ENCODE measurements at places on chromosomes 6 and 20.

- no peak for DNase-seq
Measured at GRCh38 chr6:27138406-27138805, 109.1 kb upstream of the PRSS16 start.

DNA sequence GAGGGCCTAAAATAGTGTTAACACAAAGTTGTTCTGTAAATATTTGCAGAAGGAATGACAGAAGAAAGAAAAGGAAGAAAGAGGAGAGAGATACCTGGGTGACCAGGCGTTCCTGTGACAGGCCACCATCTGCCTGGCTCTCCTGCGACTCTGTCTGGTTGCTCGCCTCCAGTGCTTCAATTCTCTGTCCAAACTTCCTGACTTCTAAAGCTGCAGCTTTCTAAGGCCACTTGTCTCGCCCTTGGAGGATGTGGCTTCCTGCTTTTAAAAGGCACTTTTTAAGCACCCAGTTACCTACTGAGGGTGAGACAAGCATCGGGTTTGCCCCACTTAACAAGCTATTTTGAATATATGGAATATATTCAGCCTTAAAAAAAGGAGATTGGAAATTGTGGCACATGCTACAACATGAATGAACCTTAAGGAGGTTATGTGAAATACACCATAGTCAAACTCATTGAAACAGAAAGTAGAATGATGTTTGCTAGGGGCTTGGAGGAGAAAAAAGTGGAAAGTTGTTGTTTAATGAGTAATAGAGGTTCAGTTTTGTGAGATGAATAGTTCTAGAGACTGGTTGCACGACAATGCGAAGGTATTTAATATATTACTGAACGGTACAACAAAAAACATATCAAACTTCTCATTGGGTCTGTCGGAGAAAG lies 32.8 kb downstream of the VIP start:
- no peak for DNase-seq

DNA sequence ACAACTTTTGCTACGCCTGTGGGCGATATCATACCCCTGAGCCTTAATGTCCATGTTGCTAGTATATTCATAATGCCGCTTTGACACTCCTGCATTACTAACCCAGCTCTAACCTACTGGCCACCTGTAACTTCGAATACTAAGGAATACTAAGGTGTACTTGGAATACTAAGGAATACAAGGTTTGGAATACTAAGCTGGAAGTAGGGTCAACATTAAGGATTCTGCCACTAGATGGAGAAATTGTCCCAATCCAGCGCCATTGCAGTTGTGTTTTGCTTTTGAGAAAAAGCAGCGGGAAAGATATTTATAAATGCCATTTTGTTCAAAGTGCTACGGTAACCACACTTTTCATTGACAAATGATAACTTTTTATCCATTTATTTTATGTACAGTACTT lies 10.7 kb downstream of the TBXT start:
- DNase-seq = no peak

- DNase-seq = no peak
Measured at GRCh38 chr6:135256866-135257265, 75.8 kb downstream of the MYB start.

GRCh38 chr20:33667245-33667675 lies 517 bp downstream of the ACTL10 start:
- DNase-seq = no peak

- DNase-seq = peak; percentile 21
Measured at GRCh38 chr6:141988954-141989705, 143.6 kb upstream of the GJE1 start.

- no peak for DNase-seq
Measured at GRCh38 chr6:13480631-13481501, 6.5 kb downstream of the GFOD1 start.

DNA sequence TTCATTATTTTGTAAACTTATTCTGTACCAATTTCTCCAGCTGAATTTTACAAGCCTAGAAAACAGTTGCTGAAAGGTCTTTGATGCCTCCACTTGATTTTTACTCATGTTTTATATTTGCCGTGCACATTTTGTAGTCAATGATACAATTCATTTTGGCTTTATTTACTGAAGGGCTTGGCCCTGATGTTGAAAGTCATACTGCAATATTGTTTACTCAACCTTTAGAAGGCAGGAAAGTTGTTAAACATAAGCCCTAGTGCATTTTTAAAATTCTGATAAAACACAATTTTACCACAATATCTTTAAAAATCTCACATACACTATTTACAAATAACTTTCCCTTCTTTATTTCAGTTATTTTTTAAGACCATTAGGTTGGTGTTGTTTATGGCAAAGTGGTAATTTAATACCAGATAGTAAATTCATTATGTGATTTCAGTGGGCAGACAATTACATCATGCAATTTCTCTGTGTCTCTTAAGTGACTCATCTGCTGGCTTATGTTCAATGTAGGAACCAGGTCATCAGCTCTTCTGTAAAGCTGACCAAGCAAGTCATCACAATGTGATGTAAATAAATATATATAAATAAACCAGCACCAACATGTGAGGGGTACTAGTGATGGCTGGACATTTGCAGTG lies 121.1 kb upstream of the SLC35B3 start:
- DNase-seq = no peak

GRCh38 chr20:61527626-61528025 lies 275.6 kb downstream of the CDH4 start:
- DNase-seq = no peak

GRCh38 chr20:6837730-6838129 lies 70.2 kb downstream of the BMP2 start:
- DNase-seq = no peak

GRCh38 chr20:4656491-4656890 lies 65.2 kb upstream of the PRND start:
- DNase-seq = no peak

GRCh38 chr20:6418732-6419131 lies 295.9 kb upstream of the FERMT1 start:
- DNase-seq = no peak

DNA sequence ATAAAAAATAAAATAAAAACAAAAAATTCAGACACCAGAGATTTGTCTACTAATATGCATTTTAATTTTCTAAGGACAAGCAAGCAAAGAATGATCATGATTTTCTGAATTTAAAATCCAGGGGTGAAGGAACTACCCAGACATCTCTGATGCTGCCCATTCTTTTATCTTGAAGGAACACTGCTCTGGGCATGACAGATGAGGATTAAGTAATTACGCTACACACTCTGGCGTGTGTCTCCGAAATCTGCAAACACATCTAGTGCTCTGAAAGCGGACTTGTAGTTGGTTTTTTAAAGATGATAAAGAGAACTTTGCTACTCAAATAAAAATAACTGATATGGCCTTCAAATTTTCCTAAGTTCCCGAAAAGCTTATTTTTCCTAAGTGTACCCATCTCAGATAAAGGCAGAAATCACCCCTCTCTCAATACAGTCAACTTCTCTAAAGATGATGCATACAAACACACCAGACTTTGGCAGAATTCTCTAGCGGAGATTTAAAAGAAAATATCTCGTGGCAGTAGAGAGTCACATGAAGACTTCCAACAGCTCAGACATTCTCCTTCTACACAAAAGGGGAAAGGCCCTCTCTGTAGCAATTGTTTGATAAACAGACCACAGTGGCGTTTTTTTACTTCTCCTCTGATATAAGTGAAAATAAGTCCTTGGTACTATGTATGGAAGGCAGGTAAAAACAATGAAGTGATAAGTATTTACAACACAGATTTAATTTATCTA lies 133.8 kb downstream of the BACH2 start:
- no peak for DNase-seq

- no peak for DNase-seq
Measured at GRCh38 chr20:9503526-9504245, 10.7 kb upstream of the LAMP5 start.

DNA sequence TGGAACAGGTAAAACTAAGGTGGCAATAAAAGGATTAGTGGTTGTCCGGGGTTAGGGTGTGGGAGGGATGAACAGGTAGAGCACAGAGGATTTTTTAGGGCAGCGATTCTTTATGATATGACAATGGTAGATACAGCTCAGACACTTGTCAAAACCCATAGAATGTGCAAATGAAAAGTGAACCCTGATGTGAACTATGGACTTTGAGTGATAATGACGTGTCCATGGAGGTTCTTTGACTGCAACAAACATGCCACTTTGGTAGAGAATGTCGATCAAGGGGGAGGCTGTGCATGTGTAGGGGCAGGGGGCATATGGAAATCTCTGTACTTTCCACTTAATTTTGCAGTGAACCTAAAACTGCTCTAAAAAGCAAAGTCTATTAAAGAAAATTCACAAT lies 100.7 kb downstream of the LAMP5 start:
- no peak for DNase-seq

DNA sequence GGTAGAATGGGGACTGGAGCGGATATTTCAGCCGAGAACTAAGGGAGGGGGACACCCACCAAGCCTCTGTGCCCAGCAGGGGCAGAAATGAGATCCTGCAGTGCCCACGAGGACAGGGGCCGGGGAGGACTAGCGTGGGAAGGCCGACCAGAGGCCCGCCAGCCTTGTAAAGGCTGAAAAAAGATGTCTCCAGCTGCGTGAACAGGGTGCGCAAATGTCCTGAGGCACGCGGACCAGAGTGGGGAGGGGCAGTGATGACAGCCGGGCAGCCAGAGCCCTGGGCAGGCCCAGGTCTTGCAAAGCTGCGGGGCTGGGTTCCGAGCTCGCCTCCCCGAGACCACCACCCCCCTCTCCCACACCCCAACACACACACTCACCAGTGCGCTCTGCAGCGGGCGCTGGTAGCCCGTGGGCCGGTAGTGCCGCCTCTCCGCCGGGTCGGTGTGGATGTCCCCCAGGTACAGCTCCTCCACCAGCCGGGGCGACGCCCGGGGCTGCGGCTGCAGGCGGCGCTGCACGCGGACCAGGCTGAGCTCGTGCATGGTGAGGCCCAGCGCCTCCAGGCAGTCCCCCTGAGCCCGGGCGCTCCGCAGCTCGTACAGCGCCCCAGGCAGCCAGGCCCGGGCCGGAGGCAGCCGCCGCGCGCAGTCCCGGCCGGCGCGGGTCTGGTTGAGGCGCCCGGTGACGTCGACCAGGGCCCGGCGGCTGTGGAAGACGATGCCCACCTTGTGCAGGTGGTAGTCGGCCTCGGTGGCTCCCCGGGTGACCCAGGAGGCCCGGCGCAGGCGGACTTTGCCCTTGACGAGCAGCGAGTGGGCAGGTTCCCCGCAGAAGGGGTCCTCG lies 48.2 kb downstream of the APCDD1L start:
- DNase-seq = no peak

GRCh38 chr6:55473722-55474121 lies 105.3 kb downstream of the HMGCLL1 start:
- no peak for DNase-seq

- no peak for DNase-seq
Measured at GRCh38 chr20:36153736-36154699, 522 bp upstream of the EPB41L1 start.

- no peak for DNase-seq
Measured at GRCh38 chr20:19860737-19861136, 102.7 kb downstream of the RIN2 start.

GRCh38 chr20:63628246-63628975 lies 1.5 kb upstream of the GMEB2 start:
- peak; percentile 13 for DNase-seq

Measured in NCI-H187 treated with DMSO at 0.1 percent for 48 hours (cell line).